ENCODE measurements at places on chromosomes 12 and 14.
A peak's percentile ranks its signal among the peaks of the same experiment; 100 is the strongest.

DNA sequence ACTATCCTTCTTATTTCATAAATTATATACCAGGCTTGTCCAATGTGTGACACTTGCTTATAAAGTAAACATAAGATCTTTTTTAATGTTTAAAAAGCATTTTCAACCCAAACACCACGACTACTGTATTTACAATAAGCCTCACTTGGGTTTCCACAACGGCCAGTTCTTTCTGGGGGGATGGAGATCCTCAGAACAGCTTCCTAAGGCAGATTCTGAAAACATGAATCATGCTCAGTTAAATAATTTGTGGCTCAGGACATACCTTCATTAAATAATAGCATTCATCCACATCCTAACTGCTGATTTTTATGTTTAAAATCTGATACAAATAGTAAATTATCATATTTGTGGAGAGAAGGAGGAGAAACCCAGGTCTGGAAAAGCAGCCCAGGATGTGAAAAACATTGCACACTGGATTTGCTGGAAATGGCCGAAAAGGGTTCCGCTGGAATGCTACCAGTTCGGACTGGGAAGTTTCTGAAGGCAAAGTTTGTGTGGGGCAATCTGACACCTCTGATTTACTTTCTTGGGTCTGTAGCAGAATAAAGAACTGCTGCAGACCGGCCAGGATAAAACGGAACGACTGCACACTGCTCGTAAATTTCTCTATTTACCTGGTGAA is 597 bp downstream of the GLT8D2 start:
- DNase-seq, result no peak

- DNase-seq, result peak; percentile 7
Observed at GRCh38 chr12:724194-724855, 28.1 kb upstream of the WNK1 start.

GRCh38 chr12:32418221-32418620 is 18.9 kb downstream of the FGD4 start:
- DNase-seq, result no peak

GRCh38 chr12:56995201-56995929 is 11.0 kb downstream of the ZBTB39 start:
- DNase-seq, result no peak

DNA sequence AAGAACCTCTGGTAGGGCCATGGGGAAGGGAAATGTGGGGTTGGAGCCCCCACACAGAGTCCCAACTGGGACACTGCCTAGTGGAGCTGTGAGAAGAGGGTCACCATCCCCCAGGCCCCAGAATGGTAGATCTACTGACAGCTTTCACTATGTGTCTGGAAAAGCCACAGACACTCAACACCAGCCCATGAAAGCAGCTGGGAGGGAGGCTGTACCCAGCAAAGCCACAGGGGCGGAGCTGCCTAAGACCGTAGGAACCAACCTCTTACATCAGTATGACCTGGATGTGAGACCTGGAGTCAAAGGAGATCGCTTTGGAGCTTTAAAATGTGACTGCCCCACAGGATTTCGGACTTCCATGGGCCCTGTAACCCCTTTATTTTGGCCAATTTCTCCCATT is 97.8 kb downstream of the HMGA2 start:
- DNase-seq, result no peak

DNA sequence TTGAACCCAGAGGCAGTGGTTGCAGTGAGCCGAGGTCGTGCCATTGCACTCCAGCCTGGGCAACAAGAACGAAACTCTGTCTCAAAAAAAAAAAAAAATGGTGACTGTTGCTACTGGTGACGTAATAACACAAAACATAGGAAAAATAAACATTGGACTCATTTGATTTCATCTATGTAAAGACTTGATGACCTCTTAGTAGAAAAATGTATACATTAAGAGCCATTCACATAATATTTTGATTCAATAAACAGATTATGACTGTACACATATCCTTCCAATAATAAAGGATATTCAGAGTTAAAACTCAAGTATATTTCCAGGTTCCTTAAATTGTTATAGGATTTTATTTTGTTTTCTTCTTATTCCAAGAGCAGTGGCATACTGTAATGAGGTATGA is 65.7 kb upstream of the AEBP2 start:
- no peak for DNase-seq

DNA sequence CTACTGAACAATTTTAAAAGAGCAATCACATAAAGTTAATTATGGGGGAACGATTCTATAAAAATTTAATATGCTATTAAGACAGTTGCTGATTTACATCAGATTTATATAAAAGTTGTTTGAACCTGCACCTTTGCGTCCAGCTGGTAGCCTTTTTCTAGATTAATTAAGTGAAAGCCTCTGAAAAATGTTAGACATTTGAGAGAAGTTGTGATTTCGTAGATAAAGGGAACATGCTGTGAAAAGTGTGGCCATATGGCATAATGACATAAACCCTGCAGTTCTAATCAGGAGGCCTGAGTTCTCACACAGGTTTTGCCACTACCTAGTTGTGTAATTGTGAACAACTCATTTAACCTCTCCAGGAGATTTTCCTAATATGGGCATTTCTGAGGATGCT is 187.2 kb downstream of the TMTC2 start:
- DNase-seq, result no peak

- DNase-seq, result no peak
Observed at GRCh38 chr12:47268501-47269454, 189.0 kb upstream of the AMIGO2 start.

GRCh38 chr14:22419620-22420019 is 169.4 kb downstream of the DAD1 start:
- DNase-seq, result no peak

DNA sequence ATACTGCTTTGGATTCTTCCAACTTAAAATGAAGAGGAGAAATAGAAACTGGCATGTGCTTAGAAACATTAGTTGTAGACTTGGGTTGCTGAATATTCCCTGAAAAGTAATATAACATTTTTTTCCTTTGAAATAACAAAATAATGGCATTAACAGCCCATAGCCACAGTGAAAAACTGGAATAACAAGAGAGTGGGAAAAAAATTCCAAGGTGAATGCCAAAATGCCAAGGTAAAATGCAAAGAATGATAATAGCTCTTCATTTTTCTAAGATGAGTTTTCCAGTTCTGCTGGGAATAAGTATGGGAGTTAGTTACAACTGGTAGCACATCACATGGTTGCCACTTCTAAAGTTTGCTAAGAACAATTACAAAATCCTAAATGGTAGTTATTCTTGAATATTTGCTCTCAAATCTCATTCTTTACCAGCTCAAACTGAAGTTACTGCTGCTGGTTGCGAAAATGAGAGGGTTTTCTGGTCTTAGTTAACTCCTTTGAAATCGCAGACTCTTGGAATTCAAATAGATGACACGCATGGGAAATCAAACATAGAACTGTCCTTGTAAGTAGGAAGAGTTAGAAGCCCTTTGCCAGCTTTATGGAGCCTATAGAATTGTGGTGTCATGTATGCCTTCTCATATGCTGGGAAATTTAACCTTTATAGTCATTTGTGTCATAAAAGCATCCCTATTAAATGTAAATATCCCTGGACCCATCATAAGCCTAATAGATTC is 165.0 kb upstream of the DCN start:
- no peak for DNase-seq

- DNase-seq, result peak; percentile 24
Observed at GRCh38 chr14:80425686-80426085, 214.4 kb upstream of the DIO2 start.

Data from Panc1 (cell line).